ENCODE measurements at places on chromosomes 2 and 18.

- no peak for DNase-seq
Measured at GRCh38 chr2:237353215-237353614, 60.7 kb downstream of the COL6A3 start.

DNA sequence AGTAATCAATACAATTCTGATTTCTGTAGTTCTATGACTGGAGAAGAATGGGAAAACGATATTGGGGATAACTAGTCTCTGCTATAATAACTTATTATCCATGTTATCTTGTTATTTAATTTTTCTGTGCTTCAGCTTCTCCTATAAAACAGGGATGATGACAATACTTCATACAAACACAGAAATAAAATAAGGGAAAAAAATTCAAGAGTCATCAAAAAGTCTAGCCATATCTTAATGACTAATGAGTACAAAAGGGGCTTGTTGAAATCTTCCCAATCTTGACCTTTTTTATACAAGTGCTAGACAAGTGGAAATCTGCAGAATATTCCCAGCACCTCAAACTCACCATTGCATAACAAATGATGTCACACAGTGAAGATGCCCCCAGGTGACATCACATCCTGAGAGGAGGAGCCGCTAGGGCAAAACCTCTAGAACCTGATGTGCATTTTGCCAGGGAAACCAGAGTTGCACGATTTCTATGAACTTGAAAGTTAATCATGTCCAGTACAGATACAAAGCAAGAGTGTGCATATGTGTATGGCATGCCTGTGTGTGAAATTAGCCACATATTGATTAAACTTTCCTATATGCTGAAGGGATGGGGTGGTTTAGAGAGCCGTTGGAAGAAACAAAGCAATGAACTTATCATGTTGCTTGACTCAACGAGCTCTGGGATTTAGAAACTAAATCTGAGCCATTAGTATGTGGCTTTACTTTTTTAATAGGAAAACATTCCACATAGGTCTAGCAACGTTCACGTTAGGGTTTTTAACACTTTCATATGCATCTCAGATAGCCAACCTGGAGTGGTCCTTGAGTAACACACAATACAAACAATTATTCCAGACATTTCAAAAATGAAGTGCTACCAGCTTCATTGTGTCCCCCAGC is 278.9 kb downstream of the SLC4A3 start:
- no peak for DNase-seq

GRCh38 chr18:8493141-8493540 is 116.1 kb upstream of the RAB12 start:
- DNase-seq = no peak

GRCh38 chr2:59322005-59322404 is 1080.9 kb upstream of the FANCL start:
- DNase-seq = no peak

DNA sequence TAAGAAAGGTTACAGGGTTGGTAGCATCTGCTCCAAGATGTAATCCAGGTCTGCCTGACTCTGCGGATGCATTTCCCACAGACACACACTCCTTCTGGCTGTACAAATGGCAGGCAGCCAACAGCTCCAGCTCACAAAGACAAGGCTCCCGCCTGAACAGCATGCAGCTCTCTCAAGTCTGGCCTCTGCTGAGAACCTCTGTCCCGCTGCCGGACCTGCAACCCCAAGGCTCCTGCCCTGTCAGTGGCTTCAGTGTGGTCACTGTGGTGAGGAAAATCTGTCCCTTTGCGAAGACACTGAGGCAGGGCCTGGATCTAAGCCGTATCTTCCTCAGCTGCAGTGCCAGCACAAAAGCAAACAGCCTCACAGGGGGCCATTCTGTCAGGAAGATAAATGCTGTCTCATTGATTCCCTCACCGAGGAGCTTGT is 469.3 kb upstream of the MEX3C start:
- no peak for DNase-seq

DNA sequence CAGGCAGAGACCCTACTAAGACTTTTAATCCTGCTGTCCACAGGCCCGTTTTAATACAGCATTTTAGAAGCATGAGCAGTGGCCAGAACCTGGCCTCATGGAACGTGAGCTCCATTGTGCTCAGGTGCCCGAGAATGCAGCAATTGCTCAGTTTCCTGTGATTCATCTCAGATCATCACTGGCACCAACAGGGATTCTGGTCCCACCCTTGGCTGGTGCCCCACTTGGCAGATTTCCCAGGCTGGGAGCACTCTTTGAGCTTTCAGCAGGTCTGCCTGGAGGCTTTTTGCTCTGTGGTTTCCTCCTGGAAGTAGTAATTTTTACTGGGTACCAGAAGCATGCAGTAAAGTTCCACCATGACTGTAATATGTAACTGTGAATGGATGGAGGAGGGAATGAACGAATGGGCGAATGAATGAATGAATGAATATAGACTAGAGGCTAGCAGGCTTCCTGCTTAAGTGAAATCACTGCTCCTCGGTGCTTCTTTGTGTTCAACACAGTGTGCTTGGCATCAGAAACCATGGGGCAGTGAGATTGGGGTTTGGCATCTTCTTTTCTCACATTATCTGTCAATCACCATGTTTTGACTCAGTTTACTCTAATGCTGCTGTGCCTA is 312.9 kb downstream of the PRKCE start:
- DNase-seq = no peak

- DNase-seq = no peak
Measured at GRCh38 chr18:78986018-78986481, 6.4 kb downstream of the SALL3 start.

GRCh38 chr2:43294973-43295603 is 68.7 kb upstream of the ZFP36L2 start:
- no peak for DNase-seq

DNA sequence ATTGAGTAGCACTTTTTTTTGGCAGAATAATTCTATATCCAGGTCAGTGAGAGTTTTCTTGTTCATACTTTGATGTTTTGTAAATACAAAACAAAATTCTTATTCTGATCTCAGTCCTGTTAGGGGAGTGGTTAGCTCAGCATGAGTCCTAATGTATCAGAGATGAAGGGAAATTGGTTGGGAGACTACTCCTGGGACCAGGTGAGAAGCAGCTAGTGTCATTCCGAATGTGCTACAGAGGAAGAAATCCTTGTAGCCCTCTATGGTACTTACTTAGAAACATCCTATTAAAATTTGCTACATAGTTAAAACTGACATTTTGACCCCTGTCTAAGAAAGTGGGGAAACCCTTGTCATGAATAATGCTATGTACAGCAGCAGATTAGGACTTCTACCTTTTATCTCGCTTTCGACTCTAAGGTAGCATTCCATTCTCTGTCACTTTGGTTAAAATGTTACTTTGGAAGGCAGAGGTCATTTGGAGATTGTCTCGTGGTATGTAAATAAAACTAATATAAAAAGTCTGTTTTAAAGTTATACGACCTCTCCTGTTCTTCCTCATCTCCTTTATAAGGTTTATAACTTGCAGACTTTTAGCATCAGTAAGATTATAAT is 65.8 kb downstream of the PARD3B start:
- DNase-seq = no peak

DNA sequence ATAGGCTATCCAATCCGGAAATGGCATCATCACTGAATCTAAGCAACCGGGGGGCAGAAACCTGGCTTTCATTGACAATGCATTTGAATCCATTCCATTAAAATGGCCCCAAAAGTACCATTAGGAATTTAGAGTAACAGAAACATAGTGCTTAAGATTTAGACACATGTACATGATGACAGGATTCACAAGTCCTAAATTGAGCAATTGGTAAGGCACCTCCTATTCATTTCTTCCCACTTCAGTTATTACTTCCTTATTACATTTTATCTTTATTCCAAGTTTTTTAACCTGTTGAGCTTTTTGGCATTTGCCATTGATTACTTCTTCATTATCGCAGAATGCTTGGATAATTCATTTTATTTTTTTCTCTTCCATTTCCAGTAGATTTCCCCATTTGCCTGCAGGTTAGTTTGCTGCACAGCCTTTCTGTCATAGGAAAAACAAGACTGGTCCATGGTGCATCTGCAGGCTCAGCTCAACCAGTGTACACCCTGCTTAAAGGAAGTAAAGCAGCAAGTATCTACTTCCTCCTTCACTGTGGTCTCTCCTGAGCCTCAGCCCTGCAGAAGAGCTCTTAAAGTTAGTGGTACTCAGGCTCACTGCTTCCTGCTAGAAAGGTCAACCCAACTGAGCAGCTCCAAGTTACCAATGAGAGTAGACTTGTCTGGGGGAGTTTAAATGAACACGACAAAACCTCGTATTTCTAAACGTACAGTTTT is 89.2 kb downstream of the DOCK10 start:
- DNase-seq = no peak

- DNase-seq = no peak
Measured at GRCh38 chr2:38499548-38500282, 103.0 kb downstream of the HNRNPLL start.

- DNase-seq = no peak
Measured at GRCh38 chr2:165776013-165776412, 18.0 kb downstream of the GALNT3 start.

- DNase-seq = no peak
Measured at GRCh38 chr2:200860092-200860795, 4.2 kb downstream of the CLK1 start.

GRCh38 chr2:226135861-226136548 is 663.6 kb downstream of the IRS1 start:
- DNase-seq = no peak

GRCh38 chr2:3959372-3959771 is 256.0 kb downstream of the DCDC2C start:
- DNase-seq = peak; percentile 9

DNA sequence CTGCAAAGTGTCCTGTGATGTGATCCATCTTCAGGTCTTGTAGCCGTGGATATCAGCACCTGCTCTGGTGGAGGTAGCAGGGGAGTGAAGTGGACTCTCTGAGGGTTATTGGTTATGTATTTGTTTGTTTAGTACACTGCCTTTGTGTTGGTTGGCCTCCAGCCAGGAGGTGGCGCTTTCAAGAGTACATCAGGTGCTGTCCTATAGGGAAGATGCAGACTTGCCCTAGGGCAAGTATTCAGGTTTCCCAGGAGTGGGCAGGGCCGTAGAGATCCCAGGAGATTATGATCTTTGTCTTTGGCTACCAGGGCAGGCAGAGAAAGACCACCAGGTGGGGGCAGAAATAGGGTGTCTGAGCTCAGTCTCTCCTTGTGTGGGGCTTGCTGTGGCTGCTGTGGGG is 411.8 kb downstream of the SOX11 start:
- peak; percentile 2 for DNase-seq

- no peak for DNase-seq
Measured at GRCh38 chr2:68045342-68045741, 17.5 kb downstream of the C1D start.

DNA sequence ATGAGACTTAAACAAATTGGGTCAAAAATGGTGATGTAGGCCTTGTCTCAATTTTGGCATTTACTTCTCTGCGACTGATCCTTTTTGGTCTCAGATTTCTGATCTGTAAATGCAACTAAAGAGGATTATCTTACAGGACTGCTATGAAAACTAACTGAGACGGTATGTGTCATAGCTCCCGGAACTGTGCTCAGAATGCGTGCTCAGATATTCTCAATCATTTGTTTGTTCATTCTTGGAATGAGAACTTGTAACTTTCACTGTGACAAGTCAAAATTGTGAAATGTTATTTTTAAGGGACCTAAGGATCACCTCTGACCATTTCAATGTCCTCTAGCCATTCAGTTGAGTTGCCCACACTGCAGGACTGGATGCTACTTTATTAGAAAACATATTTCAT is 498.2 kb upstream of the PIK3C3 start:
- no peak for DNase-seq

- DNase-seq = no peak
Measured at GRCh38 chr2:170745305-170745704, 24.9 kb upstream of the ERICH2 start.

DNA sequence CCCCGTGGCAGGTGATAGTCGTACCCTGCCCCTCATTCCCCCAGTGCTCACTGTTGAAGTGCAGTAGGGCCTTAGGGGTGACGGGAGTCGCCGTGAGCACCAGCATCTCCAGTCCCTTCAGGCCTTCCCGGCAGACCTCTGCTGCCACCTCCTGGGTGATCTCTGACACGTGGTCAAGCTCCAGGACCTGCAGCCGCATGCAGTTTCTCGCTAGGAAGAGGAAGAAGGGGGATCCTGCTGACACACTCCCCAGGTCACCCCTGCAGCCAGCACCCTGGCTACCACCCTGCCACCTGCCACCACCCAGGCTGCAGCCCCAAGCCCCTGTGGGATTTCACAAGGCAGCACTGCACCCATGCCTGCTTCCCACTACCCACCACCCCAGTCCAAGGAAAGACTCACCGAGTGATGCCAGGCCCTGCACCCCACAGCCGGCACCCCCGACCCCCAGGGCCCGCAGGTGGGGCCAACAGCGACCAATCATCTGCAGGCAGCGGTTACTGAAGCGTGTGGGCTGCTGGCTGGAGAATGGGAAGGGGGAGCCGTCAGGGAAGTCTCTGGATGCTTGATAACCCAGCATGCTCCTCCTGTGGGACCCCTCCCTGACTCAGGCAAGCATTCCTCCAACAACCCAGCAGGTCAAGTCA is 23.8 kb downstream of the FBXO41 start:
- no peak for DNase-seq

GRCh38 chr2:575727-576236 is 101.4 kb downstream of the TMEM18 start:
- DNase-seq = no peak

DNA sequence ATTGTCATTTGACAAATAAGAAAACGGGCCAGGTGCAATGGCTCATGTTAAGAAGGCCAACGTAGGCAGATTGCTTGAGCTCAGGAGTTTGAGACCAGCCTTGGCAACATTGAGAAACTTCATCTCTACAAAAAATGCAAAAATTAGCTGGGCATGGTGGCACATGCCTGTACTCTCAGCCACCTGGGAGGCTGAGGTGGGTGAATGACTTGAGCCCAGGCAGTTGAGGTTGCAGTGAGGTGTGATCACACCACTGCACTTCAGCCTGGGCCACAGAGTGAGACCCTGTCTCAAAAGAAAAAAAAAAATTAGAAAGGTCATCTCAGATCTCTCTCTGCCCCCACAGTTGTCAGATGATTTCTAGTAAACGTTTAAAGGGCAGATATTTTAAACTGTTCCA is 4.4 kb downstream of the SESTD1 start:
- no peak for DNase-seq

GRCh38 chr2:132645722-132646539 is 24.1 kb downstream of the LYPD1 start:
- DNase-seq = no peak

- DNase-seq = no peak
Measured at GRCh38 chr2:226317970-226318369, 481.6 kb downstream of the IRS1 start.

DNA sequence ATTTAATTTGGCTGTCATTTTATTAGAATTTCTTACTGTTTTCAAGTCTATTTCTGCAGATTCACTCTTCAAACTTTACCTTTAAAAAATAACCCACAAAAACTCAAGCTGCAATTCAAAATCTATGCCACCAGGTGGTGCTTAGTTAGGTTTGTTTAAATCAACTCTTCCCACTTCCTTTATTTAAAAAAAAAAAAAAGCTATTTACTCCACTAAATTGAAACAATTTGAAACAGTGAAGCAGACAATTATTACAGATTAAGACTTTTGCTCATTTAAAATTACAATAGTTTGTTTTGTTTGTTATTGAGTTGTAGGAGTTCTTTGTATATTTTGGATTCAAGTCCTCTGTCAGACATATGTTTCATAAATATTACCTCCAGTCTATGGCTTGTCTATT is 300.0 kb downstream of the PDE11A start:
- peak; percentile 35 for DNase-seq

GRCh38 chr2:23418461-23418911 is 33.5 kb downstream of the KLHL29 start:
- DNase-seq = no peak

GRCh38 chr2:144099340-144099739 is 420.6 kb downstream of the ZEB2 start:
- no peak for DNase-seq
